ENCODE measurements at places on chromosomes 7 and 10. TPM values are rescaled to one million over a fixed set of nuclear protein-coding genes. Genes with fewer than 3 reads are reported as not detected.

The PON3 gene
- 5.2 TPM for total RNA-seq

The VGF gene
- total RNA-seq, result not detected

The DYNC1I1 gene
- 1.6 TPM for total RNA-seq

The PBLD gene
- 3.7 TPM for total RNA-seq

The TUBB8 gene
- total RNA-seq, result not detected

The SMKR1 gene
- total RNA-seq, result not detected

The CREB3L2 gene
- 12.5 TPM for total RNA-seq

The ANKRD30A gene
- total RNA-seq, result not detected

The TAS2R16 gene
- total RNA-seq, result not detected

The CYP2C19 gene
- total RNA-seq, result not detected

The MYO3A gene
- 1.0 TPM for total RNA-seq

The LIPJ gene
- 0.52 TPM for total RNA-seq

The OPN4 gene
- not detected for total RNA-seq

The TCERG1L gene
- total RNA-seq, result not detected

The PPP1R17 gene
- not detected for total RNA-seq

The GRM3 gene
- total RNA-seq, result under 0.01 TPM

The ADAM12 gene
- 13.0 TPM for total RNA-seq

The ARHGAP22 gene
- total RNA-seq, result 1.0 TPM

The SPDYE11 gene
- not detected for total RNA-seq

The TRIM74 gene
- total RNA-seq, result not detected

The HTR5A gene
- not detected for total RNA-seq

The TEX36 gene
- total RNA-seq, result not detected

The FAM25C gene
- total RNA-seq, result not detected

The HDAC9 gene
- total RNA-seq, result 52.7 TPM

The POR gene
- total RNA-seq, result 42.8 TPM

The ZNF485 gene
- total RNA-seq, result 3.7 TPM

The CALML5 gene
- not detected for total RNA-seq

The PCGF5 gene
- 16.2 TPM for total RNA-seq

The EIF3A gene
- total RNA-seq, result 59.5 TPM

The ABCC2 gene
- total RNA-seq, result 1.6 TPM

The SLC13A4 gene
- not detected for total RNA-seq

The ABCB4 gene
- total RNA-seq, result under 0.01 TPM

The SAP25 gene
- not detected for total RNA-seq

The TMEM236 gene
- total RNA-seq, result under 0.01 TPM

All from skeletal muscle tissue (tissue), 5 donors.